ENCODE measurements at places on chromosomes 6 and 20.

DNA sequence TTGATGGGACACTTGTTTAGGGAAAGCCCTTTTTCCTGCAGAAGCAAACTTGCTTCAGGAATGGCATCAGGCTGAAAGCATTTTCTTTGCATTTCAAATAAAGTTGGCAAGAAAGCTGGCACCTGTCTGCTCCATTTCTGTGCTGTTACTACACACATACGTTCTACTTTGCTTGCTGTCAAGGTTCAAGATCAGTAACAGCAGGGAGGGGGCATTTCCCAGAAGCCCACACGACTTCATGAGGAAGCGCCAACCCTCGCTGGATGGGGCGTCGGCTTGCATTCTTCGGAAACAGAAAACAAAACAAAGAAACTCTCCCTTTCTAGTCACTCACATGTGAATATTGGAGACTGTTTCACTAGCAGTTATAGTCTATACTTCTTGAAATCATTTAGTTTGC is 46.4 kb downstream of the AKAP12 start:
- no peak for DNase-seq

DNA sequence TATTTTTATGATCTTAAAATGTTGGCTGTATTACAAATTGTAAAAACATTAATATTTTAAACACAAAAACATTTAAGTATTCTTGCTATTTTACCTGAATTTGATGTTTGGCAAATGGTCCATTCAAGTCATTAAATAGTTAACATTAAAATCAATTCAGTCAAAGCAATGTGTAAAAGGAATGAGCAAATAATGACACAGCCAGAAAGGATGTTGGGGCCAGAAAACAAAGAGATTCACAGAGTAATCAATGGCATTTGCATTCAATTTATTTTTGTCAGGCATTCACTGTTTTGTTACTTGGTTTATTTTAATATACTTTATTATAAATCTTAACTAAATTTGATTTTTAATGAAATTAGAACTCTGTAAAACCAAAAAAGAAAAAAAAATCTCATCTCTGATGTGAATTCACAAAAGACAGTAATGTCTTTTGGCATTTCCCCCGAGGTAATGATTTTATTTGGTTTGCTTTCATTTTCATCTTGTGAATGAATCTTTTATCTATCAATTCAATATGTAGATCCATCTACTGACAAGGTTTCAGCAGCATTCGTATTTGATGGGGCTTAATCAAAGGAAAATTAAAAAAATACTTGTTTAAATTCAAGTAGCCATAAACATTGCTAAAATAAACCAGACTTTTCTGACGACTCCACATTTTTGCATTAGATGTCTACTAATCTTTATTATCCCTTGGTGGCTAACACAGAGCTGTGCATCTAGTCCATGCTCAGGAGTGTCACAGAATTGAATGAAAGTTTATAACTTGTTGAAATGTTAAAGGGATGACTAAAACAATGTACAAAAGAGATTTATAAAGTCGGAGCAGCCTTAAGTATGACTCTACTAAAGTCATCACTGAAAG is 866.7 kb upstream of the GJE1 start:
- no peak for DNase-seq

DNA sequence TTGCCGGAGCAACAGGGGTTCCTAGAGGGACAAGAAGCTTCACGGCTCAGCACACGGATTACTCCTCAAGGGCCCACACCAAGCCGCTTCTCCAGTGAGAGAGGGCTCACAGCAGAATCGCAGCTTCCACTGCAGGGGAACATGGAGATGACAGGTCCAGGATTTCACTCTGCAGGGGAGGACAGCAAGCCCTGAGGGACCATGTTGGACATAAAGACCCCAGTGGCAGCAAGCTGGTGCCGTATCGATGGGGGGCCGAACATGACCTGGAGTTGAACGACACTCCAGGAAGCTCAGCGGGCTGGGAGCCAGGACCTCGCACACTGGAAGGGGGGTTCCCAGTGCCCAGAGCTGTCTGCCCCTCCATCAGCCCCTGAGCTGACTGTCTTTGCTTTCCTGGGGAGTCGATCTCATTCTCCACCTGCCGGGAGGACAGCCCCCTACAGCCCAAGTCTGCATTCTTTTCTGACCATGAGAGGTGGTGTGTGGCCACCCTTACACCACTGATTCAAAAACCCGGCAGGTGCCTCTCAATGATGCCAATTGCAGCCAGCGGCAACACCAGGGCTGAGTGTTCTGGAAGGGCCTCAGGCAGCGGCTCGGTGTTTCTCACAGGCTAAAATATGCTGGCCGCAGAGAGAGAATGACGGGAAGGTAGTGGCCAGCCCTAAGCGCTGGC is 194.5 kb upstream of the CDH4 start:
- no peak for DNase-seq

DNA sequence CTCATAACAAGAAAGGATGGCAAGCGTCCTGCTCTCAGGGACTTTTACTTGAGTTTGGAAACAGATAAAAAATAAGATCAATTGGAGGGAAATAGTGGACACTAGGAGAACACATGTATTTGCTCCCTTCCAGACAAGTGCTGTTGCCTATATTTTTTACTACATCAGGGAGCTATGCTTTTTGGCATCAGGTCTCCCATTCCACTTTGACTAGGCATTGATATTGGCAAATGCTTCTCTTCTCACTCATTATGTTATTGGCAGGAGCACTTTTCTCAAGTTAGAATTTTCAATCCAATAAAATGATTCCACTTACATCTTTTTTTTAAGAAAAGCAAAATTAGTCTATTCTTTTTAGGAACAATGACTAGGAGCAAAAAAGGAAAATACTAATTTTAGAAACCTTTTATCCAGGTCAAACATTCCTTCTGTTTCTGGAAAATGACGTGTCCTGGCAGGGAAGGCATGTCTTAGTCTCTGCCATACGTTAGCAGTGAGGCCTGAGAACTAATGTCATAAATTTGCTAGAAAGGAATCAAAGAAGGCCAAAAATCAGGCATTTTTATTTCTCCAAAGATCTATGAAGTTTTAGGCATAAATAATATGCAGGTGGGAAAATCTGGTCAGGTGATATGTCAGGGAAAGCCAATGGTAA is 21.4 kb downstream of the BCAS1 start:
- no peak for DNase-seq

GRCh38 chr6:21804941-21805610 is 211.5 kb downstream of the SOX4 start:
- DNase-seq = no peak

DNA sequence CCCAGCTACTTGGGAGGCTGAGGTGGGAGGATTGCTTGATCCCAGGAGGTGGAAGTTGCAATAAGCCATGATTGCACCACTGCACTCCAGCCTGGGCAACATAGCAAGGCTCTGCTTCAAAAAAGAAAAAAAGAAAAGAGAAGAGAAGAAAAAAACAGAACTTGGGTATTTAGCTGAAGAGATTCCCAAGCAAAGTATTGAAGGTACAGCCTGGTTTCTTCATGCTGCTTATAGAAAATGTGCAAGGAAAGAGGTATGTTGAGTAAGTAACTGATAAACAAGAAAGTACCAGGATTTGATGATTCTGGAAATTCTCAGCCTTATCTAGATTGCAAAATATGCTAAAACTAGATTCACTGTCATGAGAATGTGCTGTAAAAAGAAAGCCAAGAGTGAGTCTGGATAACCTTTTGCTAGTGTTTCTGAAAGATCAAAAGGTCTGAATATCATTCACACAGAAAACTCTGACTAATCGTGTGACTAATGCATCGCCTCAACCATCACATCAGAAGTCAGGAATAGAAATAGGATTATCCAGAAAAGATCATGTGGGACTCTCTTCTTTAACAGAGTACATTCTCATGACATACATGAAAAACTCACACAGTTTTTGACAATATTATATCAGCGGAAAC is 32.4 kb upstream of the NOP56 start:
- DNase-seq = no peak

GRCh38 chr20:31488115-31488514 is 13.0 kb downstream of the REM1 start:
- no peak for DNase-seq

DNA sequence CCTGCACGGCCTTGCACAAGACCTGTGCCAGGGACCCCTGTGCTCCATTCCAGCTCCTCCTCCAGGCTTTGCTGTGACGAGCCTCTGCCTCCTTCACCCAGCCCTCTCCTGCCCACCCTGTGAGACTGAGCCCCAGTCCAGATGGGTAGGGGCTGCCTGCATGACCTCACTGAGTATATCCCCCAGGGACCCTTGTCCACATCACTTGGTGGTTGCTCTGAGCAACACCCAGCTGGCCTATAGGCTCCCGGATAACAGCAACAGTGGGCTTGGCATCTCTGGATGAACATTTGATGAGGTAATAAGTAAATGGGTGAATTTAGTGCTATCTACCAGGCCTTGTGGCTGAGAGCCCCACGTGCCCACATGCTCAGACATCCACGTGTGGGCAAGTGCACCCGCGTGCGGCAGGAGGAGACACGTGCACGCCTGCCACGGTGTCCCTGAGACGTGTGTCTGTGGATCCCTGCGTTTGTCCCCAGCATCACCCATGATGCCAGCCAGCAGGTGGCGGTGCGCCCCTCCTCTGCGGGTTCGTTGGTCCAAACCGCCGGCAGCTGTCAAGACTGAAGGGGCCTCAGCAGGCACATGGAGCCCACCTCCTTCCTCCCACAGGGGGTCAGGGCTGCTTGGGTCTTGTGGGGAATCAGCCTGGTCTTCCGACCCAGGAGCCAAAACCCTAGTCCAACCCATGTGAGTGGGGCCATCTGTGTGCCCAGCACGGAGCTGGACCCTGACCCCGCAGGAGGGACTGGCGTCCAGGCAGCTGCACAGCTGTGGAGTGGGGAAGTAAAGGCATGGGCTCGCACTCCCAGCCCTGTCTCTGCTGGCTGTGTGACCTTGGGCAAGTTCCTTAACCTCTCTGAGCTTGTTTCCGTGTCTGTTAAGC is 45.9 kb downstream of the FGD2 start:
- peak; percentile 84 for DNase-seq

DNA sequence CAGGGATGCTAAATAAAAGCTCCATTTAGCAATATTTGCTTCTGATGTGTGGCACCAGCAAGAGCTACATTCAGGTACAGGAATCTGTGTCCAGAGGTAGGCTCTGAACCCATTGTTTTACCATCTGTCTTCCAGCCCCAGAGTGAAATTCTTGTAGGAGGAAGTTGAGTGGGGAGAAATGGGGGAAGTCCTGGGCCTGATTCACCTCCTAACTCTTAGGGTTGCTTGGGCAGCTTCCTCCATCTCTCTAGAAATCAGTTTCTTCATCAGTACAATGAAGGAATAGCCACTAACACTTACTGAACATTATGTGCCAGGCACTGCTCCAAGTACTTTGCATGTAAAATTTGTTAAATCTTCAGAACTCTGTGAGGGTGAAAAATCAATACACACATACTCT is 35.1 kb upstream of the TSPYL1 start:
- DNase-seq = no peak

DNA sequence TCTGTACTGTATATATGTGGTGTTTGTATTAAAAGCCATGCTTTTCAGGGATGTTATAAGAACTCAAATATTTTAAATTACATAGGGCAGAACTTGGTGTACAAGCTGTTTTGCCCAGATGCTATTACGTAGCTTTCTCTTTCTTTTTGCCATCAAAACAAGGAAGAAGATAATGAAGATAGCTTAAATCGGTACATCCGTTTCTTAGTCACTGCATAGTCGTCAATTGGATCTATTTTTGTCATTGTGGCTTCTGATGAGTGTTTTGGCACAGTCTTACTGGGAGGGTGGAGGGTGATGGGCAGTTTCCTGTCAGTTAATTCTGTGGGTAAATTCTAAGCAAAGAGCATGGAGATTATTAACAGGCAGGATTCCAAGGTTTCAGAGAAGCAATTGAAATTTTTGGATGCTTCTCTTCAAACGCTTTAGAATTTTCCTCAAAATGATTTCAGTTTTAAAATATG is 649.1 kb upstream of the GJE1 start:
- no peak for DNase-seq

GRCh38 chr20:36471885-36472636 is 69.3 kb upstream of the MYL9 start:
- DNase-seq = no peak

GRCh38 chr6:3444276-3445088 is 12.4 kb downstream of the SLC22A23 start:
- DNase-seq = no peak

GRCh38 chr6:50602292-50602691 is 111.0 kb upstream of the TFAP2D start:
- peak; percentile 40 for DNase-seq

GRCh38 chr20:45611054-45611453 is 18.5 kb upstream of the WFDC10A start:
- no peak for DNase-seq

DNA sequence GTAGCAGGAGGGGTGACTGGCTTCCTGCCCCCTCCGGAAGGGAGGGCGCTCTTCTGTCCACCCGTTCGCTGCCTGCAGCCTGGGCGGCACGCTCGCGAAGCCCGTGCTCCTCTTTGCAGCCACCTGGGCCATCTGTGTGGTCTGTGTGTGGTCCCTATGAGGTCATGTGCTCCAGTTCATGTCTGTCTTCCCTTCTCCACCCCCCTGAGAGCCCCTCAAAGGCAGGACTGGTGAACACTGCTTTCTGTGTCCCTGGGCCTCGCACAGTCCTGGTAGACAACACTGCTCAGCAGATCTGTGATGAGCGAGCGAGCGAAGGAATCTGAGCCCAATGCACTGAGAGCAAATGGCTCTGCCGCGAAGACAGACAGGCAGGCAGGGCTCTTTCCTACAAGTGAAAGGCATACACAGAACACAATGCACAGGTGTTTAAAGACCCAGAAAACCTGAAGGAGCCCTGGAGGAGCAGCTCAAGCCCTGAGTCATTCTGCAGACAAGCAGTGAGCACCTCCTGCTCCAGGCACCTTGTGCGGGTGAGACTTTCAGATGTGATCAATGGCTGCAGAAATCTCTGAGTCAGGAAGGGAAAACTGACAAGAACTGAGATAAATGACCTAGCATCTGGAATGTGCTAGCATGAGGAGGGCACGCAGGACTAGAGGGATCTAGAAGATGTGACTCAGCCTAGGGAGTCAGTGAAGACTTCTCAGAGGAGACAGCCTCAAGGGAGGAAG is 27.1 kb downstream of the PPP1R3G start:
- no peak for DNase-seq

- peak; percentile 30 for DNase-seq
Observed at GRCh38 chr6:130843575-130844320, 16.5 kb downstream of the SMLR1 start.

- no peak for DNase-seq
Observed at GRCh38 chr6:119454714-119455113, 105.2 kb upstream of the MAN1A1 start.

GRCh38 chr6:39952167-39952566 is 17.9 kb upstream of the MOCS1 start:
- DNase-seq = no peak

DNA sequence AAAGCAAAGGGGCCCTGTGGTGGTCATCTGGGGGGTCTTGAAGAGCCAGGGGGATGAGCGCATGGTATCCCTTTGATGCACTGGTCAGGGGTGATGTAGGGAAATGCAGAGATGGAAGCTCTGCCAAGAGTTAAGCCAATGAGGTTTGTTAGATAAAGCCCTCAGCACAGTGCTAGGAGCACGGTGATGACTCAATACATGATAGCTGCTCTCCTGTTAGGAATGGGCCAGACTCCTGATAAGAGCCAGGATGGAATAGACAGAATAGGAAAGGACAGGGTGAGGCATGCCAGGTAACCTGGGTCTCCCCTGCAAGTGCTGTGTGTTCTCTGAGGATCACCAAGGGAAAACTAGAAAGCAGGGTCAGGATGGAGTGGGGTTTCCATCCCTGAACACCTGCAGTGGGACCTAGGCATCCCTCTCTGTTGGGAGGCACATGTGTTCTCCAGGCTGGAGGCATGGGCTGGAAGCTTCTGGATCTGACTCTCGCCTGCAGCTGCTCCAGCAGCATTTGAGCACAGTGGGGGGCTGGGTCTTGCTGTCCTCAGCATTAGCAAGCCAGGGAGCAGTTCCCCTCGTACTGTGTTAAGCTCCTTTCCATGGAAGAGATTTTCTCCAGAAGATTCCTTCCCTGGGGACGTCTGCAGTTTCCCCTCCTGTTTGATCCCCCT is 71.8 kb upstream of the TIAM2 start:
- DNase-seq = no peak

Data from cerebellar cortex (tissue), 1 donor.